GDM1 (cell line): ENCODE measurements at places on chromosomes 1 and 21.
A peak's percentile ranks its signal among the peaks of the same experiment; 100 is the strongest.

DNA sequence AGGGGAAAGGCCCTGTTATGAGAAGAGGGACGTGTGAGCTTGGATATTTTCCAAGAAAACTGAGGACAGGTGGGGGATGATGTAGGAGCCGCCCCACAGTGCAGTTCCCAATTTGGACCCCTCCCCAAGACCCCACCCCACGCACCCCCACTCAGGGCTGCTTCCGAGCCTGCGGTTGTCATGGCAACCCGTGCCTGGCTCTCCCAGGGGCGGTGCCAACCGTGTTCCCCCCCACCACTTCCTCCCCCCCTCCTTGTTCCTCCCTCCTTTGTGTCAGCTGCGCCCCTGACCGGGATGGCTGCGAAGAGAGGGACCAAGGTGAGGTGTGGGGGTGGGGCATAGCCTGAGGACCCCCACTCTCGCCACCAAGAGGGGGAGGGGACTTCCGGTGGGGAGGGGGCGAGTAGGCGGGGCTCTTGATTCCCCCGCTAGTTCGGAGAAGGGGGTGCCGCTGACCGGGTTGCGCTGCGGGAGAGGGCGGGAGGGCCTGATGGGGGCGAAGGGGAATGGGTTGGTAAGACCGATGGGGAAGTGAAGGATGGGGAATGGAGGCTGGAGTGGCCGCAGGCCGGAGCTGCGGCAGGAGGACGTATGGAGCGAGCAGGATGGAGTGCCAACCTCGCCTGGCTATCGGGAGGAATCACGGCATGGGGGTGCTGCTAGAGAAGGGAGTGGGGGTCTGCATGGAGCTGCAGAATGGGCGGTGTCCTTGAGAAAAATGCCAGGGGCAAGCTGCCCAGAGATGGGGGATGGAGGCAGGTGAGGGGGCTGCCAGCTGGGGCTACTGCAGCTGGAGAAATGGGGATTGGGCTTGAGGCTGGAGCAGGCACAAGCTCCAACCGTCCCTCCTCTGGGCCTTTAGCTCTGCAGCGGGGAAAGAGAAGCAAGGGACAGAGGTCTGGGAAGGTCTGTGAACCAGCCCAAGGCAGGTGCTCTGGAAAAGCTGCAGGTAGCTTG is 953 bp downstream of the TRIM46 start:
- DNase-seq = peak; percentile 36

- DNase-seq = no peak
Measured at GRCh38 chr1:107678993-107679392, 286.0 kb downstream of the VAV3 start.

DNA sequence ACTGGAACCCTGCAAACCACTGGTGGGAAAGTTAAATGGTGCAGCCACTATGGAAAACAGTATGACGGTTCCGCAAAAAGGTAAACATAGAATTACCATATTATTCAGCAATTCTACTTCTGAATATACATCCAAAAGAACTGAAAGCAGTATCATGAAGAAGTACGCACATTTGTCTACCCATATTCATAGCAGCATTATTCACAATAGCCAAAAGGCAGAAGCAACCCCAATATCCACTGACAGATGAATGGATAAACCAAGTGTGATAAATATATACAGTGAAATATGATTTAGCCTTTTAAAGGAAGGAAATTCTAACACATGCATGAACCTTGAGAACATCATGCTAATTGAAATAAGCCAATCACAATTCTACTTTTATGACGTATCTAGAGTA is 39.6 kb downstream of the DAB1 start:
- no peak for DNase-seq

DNA sequence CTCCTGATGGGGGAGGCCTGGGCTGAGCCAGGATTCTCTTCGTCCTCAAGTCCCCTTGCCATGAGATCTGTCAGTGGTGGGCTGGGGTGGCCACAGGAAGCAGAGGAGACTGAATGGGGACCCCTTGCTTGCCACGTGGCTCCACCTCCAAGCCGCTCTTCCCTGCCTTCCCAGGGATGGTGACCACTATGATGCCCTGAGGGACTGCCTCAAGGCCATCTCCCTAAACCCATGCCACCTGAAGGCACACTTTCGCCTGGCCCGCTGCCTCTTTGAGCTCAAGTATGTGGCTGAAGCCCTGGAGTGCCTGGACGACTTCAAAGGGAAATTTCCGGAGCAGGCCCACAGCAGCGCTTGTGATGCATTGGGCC is 20.9 kb upstream of the TMEM222 start:
- DNase-seq = no peak

- no peak for DNase-seq
Measured at GRCh38 chr1:14247666-14248065, 350.8 kb upstream of the KAZN start.

DNA sequence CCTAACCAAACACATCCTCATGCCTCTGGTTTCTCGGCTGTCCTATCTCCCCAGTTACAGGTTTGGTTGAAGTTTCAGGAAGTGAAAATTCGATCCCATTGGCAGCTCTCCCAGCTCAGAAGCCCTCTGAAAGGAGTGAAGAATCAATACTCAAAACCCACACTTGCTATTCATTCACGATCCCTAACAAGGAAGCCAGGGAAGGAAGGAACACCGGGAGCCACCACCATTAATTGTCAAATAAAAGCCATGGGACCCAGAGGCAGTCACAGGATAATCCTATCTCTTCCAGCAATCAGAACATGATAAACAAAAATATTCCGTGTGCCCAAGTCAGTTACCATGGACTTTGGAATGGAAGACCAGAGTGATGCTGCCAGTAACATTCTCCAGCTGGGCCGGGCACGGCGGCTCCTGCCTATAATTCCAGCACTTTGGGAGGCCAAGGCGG is 7.0 kb downstream of the TMPRSS2 start:
- no peak for DNase-seq

- no peak for DNase-seq
Measured at GRCh38 chr21:38306433-38307141, 49.8 kb downstream of the KCNJ15 start.

GRCh38 chr1:232917053-232917452 is 33.4 kb upstream of the NTPCR start:
- DNase-seq = no peak

DNA sequence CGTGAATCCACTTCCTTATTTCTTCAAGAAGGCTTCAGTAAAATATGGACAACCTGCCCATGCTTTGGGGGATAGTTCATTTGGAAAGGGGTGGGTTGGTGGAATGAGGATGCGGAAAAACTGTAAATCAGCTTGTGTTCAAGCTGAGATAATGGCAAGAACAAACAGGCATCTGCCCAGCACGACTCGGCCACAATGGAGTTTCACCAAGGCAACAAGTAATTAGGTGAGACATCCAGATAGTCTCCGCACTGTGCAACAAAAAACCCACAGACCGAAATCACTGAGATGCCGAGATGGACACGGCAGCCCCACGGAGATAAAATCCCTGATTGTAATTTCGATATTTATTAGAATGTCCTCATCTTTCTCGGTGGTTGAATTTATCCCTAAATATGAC is 455.2 kb downstream of the AJAP1 start:
- DNase-seq = no peak

DNA sequence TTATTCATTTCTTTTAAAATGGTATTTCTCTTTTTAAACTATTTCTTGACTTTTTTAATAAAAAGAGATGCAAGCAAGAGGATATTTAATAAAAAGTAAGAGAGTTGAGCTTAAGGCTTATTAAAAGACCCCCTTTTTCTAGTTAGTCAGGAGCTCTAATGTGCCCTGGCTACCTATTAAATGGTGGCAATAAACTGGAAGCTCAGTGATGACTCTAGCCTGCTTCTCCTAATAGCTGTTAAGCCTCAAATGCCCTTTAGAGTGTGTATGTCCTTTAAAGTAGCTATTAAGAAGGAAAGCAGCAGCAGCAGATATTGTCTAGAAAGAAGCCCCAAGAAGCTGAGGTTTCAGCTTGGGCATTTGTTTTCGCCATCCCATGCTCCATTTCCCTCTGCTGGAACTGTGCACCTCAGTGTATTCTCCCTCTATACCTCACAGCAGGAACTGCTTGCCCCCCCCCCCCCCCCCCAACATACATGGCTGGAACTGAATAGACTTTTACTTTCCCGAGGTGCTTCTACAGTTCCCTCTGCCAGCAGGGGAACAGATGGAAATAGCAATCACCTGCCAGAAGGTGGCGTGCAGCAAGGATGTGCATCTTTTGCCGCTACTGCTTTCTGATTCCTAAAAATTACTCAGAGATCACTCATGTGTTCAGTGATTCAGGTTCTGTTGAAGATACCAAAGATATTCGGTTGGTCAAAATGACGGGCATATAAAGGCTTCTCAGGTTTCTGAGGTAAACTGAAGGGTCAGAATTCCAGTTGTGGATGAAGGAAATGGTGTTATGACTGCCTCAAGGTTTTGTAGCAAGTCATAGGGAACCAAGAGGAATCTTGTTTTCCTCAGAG is 2.5 kb downstream of the RGS4 start:
- DNase-seq = peak; percentile 11

GRCh38 chr1:11707621-11708276 is 16.2 kb downstream of the DRAXIN start:
- no peak for DNase-seq

GRCh38 chr1:151948506-151948905 is 39.2 kb upstream of the THEM4 start:
- DNase-seq = no peak

DNA sequence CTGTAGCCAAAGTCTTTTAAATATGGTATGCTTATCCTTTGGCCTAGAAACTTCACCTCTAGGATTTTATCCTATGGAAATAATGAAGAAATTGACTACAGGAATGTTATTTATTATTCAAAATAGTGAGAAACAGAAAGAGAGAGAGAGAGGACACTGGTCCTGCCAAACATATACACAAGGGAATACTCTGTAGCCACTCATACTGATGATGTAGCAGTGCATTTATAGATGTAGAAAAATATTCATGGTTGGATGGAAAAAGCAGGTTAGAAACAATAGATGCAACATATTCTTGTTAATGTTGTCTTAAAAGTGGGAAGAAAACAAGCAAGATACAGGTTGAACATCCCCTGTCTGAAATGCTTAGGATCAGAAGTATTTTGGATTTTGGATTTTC is 22.2 kb upstream of the EPHB2 start:
- DNase-seq = no peak

GRCh38 chr21:32710069-32710784 is 17.6 kb downstream of the SYNJ1 start:
- no peak for DNase-seq

GRCh38 chr21:37461479-37461878 is 94.9 kb downstream of the DYRK1A start:
- no peak for DNase-seq

- DNase-seq = peak; percentile 65
Measured at GRCh38 chr21:33089395-33090119, 19.6 kb downstream of the OLIG1 start.

DNA sequence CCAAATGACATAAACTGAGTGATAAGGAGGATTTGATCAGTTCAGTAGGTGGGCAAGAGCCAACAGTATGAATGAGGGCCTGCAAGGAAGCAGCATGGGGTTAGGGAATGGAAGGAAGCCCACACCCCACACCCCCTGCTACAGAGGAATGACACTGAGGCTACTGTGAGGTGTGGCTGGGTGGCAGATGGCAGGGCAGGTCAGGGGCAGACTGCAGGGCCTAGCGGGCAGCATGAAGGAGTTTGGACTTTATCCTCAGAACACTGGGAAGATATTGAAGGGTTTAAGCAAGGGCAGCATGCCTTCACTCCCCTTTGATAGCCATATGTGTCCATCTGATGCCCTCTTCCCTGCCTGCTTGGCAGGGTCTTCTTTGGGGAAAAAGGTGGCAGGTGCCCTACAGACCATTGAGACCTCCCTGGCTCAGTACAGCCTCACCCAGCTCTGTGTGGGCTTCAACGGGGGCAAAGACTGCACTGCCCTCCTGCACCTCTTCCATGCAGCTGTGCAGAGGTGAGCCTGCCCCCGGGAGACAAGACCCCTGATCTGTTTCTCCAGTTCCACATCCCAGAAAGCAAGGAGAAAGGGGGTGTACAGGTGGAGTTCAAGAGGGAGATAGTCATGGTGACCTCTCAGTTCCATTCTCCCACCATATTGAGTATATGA is 4.1 kb upstream of the LENEP start:
- DNase-seq = no peak

GRCh38 chr1:33284049-33284448 is 27.8 kb downstream of the ZNF362 start:
- DNase-seq = no peak

GRCh38 chr1:243580984-243581383 is 269.1 kb downstream of the AKT3 start:
- DNase-seq = no peak

GRCh38 chr1:99728494-99729235 is 37.8 kb downstream of the FRRS1 start:
- no peak for DNase-seq

GRCh38 chr1:95132762-95133161 is 15.6 kb downstream of the TLCD4 start:
- no peak for DNase-seq

- no peak for DNase-seq
Measured at GRCh38 chr1:168672278-168672677, 56.7 kb downstream of the DPT start.

- no peak for DNase-seq
Measured at GRCh38 chr1:94560333-94560732, 18.8 kb upstream of the F3 start.

DNA sequence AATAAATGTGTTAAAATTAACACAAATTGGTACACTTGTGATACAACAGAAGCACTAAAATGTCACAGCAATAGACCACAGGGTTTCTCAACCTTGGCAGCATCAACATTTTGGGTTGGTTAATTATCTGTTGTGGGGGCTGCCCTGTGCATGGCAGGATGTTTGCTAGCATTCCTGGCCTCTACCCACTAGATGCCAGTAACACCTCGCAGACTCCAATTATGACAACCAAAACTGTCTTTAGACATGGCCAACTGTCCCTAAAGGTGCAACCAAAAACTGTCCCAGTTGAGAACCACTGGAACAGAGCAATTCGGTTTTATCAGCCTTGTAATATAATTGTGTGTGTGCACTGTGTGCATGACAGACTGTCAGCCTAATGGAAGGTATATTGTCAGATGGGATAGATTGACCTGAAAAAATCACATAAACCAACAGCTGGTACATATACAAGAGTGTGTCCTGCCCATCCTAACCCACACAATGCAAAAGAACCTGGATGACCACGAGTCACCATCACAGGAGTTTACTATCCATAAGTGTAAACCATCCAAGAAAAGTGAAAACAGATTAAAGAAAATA is 13.5 kb upstream of the ERG start:
- no peak for DNase-seq

GRCh38 chr1:180213401-180214170 is 16.5 kb upstream of the LHX4 start:
- DNase-seq = no peak

- DNase-seq = no peak
Measured at GRCh38 chr1:31814631-31815306, 1.1 kb downstream of the SPOCD1 start.

- no peak for DNase-seq
Measured at GRCh38 chr1:8844501-8845006, 27.1 kb upstream of the RERE start.

DNA sequence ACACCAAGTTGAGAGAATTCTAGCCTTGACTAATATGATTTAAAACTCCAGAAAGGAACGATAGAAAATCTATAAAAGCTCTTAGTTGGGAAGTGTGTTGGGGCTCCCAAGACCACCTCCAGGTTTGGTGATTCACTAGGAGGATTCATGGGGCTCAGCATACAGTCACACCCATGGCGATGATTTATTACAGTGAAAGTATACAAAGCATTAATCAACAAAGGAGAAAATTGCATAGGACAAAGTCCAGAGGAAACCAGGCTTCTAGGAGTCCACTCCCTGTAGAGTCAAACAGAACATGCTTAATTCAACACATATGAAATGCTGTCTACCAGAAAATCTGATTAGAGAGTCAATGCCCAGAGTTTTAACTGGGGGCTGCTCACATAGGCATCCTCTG is 4.8 kb downstream of the CDCA8 start:
- DNase-seq = no peak

GRCh38 chr21:29170944-29171343 is 40.5 kb downstream of the MAP3K7CL start:
- DNase-seq = no peak
